Panc1 (cell line): ENCODE measurements at places on chromosomes 3 and 15.

- DNase-seq = no peak
Measured at GRCh38 chr15:99566157-99566897, 543 bp downstream of the MEF2A start.

DNA sequence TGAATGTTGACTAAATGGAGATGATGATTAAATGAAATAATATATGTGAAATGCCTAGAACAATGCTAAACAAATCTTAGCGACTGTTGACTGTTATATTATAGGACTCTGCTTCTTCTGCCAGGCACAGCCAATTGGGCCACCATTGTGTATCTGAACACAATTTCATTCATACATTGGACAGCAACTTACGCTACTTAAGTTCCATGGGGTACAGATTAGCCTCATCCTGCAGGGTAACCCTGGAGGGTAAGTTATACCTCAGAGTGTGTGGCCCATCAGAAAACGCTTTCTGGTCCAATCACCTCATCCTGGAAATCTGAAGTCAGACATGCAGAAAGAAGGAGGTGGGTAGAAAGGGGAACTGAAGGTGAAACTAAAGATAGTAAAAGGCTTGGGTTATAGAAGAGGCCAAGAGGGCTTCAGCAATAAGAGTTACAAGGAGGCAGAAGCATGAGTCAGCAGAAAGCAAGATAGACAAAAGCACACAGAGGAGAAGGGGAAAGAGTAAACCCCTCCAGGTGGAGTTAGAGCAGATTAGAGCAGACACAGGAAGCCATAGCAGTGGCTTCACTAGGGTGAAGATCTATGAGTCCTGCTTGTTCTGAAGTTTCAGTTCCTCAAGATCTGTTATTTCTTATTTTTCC, 119.3 kb upstream of the SLC24A5 start:
- no peak for DNase-seq

DNA sequence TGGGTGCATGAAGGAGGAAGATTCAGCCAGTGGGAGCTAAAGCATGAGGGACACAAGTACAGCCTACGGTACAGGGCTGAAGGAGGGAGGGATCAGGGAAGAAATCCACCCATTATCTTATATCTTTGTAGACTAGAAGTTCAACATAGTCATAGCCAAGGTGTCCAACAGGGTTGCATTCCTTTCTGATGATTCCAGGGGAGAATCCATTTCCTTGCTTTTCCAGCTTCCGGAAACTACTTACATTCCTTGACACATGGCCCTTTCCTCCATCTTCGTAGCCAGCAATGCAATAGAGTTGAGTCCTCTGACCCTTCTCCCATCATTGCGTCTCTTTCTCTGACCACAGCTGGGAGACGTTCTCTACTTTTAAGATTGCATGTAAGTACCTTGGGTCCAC, 471.0 kb upstream of the SEMA6D start:
- no peak for DNase-seq

- no peak for DNase-seq
Measured at GRCh38 chr3:154496540-154496939, 66.5 kb upstream of the GPR149 start.

DNA sequence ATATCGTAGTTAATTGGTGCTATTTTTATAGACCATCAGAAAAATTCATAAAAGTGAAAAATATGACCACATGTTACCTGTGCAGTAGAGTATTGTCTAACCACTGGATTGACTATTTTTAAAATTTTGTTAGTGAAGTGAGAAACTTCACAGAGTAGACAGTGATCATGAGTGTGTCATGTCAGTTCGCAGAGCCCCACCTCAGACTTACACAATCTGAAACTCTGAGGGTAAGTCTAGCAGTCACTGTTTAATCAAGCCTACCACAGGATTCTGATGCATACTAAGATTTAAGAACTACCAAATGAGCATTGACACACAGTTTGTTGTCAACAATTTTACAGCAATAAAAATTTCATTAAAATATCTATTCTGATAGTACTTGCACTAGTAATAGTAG, 552.9 kb upstream of the SUCLG2 start:
- no peak for DNase-seq

DNA sequence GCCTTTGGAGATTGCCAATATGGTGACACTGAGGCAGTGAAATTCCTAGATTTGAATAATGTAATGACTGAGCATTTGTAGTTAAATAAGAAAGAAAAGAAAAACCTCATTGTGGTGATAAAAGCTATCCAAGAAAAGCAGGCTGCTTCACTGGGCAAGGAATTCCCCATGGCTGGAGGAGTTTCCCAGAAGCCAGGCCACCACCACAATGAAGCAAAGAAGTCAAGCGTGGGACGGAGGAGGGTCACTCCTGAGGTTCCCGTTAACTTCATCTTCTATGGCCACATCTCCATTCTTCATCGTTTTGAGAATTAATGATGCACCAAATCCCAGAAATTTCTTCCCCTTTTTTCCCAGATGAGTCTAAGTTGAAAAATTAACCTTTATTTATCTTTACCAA, 185.8 kb upstream of the BCL6 start:
- no peak for DNase-seq

GRCh38 chr3:27681249-27681748, 40.8 kb downstream of the EOMES start:
- DNase-seq = peak; percentile 66
